ENCODE measurements at places on chromosomes 2 and 18.

- DNase-seq = no peak
Measured at GRCh38 chr2:98128556-98129109, 41.7 kb downstream of the VWA3B start.

DNA sequence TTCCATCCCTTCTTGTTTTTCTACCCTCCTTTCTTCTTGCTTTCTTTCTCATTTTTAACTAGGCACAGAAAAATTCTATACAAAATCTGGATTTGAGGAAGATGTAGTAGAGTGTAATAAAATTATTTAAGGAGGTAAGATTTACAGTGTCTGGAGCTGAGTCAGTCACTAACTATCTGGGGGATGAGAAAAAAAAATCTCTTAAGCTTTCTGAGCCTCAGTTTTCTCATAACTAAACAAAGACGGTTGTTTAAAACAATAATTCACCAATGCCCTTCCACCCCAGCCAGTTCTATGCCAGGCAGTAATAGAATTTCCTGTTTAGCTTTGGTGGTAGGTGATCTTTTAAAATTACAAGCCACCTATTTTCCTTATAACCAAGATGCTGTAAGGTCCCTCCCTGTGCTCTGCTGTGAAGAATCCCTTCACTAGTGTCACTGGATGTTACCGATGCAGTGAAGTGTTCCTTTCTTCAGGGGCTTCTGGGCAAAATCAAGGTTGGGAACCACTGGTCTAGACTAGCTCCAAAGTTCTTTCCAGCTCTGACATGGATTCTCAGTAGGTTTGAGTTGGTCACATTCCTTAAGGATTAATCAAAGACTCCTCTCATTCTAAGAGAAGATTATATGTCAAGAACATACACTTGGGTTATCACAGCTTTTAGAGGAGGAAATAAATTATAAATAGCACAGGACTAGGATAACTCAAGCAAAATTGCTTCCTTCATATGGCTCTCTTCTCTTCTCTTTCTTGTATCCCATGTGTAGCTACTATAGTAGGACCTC lies 289.0 kb downstream of the CDH2 start:
- DNase-seq = no peak

DNA sequence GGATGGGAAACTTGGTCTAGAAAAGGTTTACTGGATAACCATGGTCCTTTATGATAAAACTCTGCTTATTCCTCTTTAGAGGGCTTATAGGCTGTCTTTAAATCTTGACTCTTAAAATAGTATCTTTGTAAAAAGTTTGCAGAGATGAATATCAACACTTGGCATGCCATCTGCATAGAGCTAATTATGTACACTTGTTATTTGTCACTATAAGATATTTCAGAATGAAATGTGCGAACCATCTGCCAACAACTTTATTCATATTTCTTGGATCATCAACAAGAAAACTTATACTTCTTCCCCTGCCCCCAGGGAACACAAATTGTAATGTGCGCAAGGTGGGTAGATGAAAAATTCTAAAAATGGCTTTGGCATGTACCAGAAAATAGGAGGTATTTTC lies 653.0 kb upstream of the CHAC2 start:
- no peak for DNase-seq

DNA sequence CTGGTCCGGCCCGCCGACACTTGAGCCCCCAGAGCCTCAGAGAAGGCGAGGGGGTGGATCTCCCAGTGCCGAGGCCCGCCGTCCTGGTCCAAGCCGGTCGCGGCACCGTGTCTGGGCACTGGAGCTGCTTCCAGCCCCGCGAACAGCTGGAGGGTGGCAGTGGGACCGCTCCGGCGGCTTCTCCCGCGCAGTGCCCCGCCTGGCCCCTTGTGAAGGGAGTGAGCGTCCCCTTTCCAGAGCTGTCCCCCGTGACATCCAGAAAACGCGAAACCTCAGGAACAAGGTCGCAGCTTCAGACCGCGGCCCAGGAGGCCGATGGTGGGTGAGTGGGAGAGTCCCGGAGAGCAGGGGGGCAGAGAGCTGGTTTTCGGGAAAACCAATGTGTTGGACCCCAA lies 579 bp upstream of the EMX1 start:
- DNase-seq = no peak

DNA sequence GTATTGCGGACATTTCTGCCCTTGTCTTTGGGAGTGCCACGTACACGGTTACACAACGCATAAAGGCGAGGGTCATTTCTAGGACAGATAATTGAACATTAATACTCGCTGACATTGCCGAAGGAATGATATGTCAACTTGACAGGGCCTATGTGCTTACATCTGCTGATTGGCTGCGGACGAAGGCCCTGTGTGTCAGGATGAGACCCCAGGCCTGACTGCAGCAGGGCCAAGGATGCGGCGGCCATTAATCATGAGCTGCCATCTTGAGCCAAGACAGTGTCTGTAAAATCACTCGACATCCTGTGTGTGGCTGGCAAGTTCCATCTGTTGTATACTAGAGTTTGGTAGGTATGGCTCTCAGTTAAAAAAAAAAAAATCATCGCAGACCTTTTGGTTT lies 96.6 kb downstream of the MEIS1 start:
- DNase-seq = no peak

GRCh38 chr2:70655786-70656185 lies 102.2 kb upstream of the TGFA start:
- no peak for DNase-seq

- DNase-seq = no peak
Measured at GRCh38 chr2:41618754-41619153, 429.1 kb upstream of the PKDCC start.

- DNase-seq = no peak
Measured at GRCh38 chr2:33859811-33860461, 260.8 kb upstream of the FAM98A start.

GRCh38 chr18:33557706-33558105 lies 20.3 kb upstream of the ASXL3 start:
- DNase-seq = no peak

All from NCI-H1092 treated with DMSO at 0.1 percent for 48 hours (cell line).